Glutamatergic neuron (in vitro differentiated cells): ENCODE measurements at places on chromosomes 11 and 22.
A peak's percentile ranks its signal among the peaks of the same experiment; 100 is the strongest.

DNA sequence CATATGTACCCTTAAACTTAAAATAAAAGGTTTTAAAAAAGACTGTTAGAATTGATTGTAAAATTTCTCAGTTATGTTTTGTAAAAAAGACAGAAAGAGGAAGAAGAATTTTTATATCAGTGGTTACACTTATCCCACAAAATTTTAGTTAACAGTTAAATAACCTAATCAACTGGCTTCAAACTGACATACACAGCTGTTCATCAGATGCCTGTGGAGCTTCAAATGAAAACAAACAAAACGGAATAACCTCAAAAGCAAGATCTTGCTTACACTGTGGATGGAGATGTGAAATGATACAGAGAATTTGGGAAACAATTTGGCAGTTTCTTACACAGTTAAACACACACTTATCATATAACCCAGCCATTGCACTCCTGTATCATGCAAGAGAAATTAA, 521.0 kb downstream of the ETS1 start:
- DNase-seq: no peak

DNA sequence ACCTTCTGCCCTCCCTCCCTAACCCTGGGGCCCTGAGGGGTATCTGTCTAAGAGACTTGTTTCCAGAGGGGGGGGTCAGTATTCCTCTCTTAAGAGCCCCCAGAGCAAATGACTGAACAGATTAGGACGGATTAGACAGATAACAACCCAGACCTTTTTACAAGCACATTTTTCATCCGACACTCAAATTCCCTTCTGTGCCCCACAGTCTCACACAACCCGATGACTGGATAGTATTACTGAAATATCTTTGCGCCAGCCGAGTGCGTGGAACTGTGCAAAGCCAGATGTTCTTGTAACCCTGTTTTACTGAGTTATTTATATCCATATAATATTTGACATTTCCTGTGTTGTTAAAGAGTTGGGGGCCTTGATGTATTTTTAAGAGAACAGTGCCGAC, 30.9 kb upstream of the FLI1 start:
- no peak for DNase-seq

DNA sequence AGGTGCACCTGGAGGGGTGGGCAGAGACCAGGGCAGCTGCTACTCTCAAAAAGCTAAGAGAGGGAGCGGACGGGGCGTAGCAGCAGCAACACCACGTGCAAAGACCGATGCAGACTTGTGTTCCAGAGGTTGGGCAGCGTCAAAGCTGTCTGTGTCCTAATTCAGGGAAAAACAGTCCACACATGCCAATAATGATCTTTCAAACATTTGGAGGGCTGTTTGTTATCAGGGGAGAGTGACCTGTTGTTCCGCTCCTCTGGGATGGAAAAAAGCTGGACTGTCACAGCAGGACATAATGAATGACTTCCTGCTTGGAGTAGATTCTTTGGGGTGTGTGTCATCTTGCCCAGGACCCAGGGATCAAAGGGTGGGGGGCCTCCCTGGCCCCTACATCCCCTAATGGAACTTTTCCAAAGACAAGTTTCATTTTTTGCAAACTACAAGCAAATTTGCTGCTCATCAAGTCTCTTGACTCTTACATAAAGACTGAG, 6.2 kb upstream of the FBLN1 start:
- DNase-seq: no peak

- peak; percentile 87 for DNase-seq
Measured at GRCh38 chr22:27241430-27242321, 559.9 kb downstream of the MN1 start.

DNA sequence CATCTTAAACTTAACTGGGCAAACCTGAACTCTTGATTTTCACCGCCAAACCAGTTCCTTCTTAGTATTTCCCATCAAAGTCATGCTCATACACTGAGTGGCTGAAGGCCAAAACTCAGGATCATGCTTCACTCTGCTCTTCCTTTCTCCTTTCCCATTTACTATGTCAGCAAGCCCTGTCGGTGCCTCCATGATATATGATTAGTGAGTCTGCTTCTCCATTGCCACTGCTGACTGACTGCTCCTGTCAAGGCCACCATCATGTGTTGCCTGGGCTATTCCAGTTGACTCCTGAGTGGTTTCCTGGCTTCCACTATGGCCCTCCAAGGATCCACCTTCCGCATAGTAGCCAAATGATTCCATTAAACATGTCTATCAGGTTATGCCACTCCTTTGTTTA, 42.8 kb upstream of the AMPD3 start:
- DNase-seq: no peak

DNA sequence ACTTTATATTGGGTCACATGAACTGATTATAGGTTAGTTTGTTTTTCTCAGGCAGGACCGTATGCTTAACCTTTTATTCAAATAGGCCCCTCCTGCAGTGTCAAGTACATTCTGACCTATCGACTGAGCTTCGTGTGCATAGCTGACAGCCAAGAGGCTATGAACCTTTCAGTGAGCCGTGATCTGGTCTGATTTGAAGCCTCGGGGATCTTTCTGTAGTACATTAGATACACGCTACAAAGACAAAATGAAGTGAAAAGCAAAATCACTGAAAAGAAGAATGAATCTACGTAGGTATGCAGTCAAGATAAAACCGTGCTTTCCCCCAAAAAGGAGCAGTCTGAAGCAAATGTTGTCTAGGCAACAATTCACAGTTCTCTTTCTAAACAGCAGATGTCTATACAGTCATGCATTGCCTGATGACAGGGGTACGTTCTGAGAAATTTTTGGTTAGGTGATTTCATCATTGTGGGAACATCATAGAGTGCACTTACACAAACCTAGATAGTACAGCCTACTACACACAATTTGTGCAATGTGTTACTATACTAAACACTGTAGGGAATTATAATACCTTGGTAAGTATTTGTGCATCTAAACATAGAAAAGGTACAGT, 18.1 kb downstream of the JHY start:
- no peak for DNase-seq

DNA sequence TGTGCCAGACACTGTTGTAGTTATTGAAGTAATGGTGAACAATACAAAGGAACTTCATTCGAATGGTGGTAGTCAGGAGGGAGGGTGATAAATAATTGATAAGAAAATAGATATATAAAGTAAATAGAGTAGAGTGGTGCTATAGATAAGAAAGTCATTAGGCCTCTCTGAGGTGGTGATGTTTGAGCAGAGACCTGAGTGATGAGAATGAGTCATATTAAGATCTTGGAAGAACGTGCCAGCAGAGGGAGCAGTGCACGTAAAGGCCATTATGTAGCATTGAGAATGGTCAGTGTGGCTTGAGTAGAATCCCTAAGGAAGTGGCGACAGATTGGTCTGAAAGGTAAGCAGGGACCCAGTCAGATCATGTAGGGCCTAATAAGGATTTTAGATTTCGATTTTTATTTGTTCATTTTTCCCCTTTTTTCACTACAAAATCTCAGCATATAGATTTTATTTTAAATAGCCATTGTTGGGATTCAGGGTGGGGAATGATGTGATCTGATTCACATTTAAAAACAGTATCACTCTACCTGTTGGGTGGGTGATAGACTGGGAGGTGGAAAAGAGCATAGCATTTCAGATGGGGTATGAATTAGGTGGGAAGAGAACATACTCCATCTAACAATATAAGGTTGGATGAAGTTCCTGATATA, 44.7 kb downstream of the CCDC90B start:
- DNase-seq: peak; percentile 57

GRCh38 chr22:35422936-35423335, 23.0 kb downstream of the MCM5 start:
- no peak for DNase-seq

DNA sequence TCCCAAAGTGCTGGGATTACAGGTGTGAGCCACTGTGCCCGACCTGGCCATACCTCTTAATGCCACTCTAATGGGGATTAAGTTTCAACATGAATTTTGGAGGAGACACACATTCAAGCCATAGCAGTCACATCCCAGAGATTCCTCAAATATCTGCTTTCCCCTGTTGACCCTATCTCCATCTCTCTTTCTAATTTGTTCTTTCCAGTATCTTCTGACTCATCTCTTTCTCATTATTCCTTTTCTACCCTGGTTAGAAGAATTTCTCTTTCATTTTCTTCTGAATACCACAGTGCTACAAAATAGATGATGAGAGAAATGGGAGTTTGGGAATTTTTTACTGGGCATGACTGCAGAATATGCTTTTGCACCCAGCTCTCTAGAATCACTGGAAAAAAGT, 5.1 kb downstream of the OR10V1 start:
- DNase-seq: no peak

DNA sequence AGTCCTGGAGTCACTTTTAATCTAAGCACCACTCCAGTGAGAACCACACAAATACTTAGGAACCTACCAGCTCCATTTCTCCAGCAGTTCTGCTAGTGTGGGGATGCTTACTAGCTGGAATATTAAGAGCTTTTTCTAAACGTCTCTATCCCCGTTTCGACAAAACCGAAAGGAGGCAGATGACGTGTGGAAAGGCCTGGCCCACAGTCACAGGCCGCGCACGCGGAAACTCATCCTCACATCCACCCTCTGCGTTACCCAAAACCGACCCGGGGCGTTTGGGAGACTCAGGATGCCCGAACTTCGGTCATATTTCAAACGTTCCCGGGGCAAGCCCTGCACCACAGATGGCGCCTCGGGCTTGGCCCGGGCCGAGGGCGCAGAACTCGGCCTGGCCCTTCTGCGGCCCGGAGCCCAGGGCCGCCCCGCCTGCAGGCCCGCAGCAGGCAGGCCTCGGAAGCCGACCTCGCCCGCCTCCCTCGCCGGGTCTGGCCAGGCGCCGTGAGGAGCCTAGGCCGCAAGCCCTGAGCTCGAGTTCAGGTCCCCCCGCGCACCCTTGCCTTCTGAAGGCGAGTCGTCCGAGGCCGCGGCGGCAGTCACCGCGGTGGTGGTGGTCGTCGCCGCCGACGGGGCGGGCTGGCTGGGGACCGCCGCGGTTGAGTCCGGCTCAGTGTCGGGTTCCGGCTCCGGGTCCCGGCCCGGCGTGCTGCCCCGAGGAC, 473 bp downstream of the FNBP4 start:
- peak; percentile 41 for DNase-seq

DNA sequence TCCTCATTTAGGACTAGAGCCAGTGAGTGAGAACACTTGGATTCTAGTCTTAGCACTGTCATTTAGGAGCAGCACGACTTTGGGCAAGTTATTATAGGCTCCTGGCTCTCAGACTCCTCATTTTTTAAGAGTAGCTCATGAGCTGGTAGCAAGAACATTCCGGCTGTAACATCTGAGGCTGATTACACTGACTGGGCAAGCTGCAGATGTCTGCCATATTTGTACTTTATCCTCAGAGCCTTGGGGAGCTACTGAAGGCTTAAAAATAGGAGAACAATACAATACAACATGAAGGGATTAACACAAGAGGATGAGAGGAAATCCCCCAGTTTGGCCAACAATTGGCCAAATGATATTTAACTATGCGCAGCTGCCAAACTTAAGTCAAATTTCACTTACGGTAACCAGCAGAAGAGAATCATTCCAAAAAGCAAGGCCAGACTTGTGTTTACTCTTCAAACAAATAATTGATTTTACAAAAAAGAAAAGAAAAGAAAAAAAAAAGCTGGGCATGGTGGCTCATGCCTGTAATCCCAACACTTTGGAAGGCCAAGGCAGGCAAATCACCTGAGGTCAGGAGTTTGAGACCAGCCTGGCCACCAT, 113.1 kb upstream of the ARHGAP42 start:
- DNase-seq: no peak

- DNase-seq: no peak
Measured at GRCh38 chr22:25410849-25411248, 153.6 kb upstream of the GRK3 start.

DNA sequence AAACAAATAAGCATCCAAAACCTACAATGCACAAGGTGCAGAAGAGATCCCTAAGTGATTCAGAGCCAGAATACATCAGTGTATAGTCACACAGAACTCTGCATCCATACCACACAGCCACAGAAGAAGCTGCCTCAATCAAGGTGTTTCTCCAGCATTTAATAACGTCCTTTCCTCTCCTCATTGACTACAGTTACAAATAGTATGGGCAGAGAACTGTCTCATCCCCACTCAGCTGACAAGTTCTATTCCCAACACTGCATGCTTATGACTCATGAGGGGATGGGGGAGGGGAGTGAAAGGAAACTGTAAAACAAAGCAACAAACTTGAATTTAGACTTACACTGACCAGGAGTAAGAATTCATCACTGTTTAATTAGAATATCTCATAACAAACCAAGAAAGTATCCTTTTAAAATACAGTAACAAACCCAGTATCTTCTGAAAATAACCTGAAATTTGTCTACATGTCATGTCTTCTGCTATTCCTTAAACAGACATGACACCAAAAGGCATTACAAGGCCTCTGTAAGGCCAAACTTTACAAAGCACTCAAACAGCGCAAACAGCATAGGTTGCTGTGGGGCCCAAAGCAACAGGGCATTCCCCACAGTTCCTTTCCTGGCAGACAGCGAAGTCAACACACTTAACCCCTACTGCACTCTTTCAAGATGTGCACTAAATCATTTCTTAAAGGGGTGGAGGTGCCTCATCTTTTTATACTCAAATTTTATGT, 29.3 kb downstream of the CELF1 start:
- DNase-seq: no peak

GRCh38 chr11:133403900-133404299, 128.4 kb downstream of the OPCML start:
- no peak for DNase-seq

DNA sequence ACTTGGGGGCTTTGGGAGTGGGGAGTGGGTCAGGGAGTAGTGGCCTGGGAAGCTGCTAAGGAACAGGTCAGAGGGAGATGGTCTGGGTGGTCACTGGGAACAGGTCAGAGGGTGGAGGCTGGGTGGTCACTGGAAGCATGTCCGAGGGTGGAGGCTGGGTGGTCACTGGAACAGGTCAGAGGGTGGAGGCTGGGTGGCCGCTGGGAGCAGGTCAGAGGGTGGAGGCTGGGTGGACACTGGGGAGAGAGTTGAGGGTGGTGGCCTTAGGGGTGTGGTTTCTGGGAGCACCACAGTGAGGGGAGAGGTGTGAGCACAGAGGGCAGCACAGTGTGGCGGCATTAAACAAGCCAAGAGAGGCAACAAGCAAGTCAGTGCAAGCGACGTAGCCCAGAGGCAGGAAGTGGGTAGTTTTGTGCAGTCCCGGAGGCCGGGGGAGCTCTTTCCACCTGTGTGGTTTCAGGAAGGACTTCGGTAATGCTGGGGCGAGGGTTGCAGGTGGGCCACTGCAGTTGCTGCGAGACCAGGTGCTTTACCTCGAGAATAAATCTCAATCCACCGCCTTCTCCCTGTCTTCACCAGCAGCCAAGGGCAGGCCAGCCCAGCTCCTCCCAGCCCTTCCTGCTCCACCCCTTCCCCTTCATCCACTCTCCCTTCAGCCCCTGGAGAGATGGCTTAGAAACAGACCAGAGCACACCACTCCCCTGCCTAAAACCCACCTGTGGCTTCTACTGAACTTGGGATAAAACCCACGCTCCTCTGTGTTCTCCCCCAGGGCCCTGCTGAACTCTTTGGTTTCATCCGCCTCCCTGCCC, 3.2 kb upstream of the CACNA1I start:
- no peak for DNase-seq

- DNase-seq: no peak
Measured at GRCh38 chr11:620935-621814, 3.6 kb downstream of the CDHR5 start.
